ENCODE measurements at places on chromosomes 2 and 18.

GRCh38 chr2:150710916-150711315 is 223.4 kb upstream of the RND3 start:
- H3K27ac ChIP-seq = no peak overlapping the region
- H3K4me1 ChIP-seq = no peaks in the 10 kb centered on the region
- H3K4me3 ChIP-seq = no peak overlapping the region

GRCh38 chr2:15912203-15912602 is 28.1 kb upstream of the MYCN start:
- no peak for DNase-seq
- no peak overlapping the region for H3K4me3 ChIP-seq
- H3K4me1 ChIP-seq = no peaks in the 10 kb centered on the region
- H3K36me3 ChIP-seq = no peaks in the 10 kb centered on the region
- no peak overlapping the region for H3K27ac ChIP-seq

- no peak for DNase-seq
- H3K36me3 ChIP-seq = no peaks in the 10 kb centered on the region
- H3K27ac ChIP-seq = no peak overlapping the region
- H3K27me3 ChIP-seq = peaks cover 7% of the 10 kb centered on the region
Observed at GRCh38 chr2:24176326-24176725, 1.5 kb downstream of the FAM228A start.

- no peaks in the 10 kb centered on the region for H3K36me3 ChIP-seq
- H3K4me3 ChIP-seq = no peak overlapping the region
- no peak for DNase-seq
- no peak overlapping the region for H3K27ac ChIP-seq
Observed at GRCh38 chr18:23302851-23303527, 150.1 kb upstream of the RIOK3 start.

GRCh38 chr2:14451312-14451711 is 181.2 kb upstream of the LRATD1 start:
- H3K27ac ChIP-seq = no peak overlapping the region
- peaks cover 4% of the 10 kb centered on the region for H3K36me3 ChIP-seq
- H3K27me3 ChIP-seq = no peaks in the 10 kb centered on the region
